ENCODE measurements at places on chromosomes 1 and 21.

DNA sequence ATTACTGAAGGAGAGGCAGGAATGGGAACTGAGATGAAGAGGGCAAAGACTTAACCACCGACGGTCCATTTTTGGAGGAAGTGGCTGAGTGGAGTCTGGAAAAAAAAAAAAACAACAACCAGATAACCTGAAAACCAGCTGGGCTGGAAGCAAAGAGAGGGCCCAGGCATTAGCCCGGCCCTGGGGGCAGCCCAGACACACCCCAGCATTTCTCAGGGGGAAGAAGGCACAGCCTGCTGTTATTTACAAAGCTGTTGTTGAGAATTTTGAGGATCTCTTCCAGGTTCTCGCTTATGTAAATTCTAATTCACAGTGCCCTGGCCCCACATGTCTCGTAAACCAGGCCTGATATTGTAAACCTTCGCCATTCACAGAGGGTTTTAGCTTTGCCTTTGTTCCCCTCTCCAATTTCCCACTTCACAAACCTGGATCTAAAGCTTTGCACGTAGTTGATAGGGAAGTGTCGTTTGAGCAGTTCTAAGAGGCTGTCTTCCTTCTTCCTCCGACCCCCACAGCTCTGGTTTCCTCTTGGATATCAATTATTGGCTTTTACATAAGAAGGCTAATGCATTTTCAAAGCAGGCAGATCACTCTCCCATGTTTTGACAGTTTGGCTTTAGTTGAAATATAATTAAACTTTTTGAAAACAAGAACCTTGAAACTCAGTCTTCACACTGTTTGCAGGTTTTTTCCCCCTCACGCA lies 161.8 kb upstream of the IRF2BP2 start:
- no peak for DNase-seq

DNA sequence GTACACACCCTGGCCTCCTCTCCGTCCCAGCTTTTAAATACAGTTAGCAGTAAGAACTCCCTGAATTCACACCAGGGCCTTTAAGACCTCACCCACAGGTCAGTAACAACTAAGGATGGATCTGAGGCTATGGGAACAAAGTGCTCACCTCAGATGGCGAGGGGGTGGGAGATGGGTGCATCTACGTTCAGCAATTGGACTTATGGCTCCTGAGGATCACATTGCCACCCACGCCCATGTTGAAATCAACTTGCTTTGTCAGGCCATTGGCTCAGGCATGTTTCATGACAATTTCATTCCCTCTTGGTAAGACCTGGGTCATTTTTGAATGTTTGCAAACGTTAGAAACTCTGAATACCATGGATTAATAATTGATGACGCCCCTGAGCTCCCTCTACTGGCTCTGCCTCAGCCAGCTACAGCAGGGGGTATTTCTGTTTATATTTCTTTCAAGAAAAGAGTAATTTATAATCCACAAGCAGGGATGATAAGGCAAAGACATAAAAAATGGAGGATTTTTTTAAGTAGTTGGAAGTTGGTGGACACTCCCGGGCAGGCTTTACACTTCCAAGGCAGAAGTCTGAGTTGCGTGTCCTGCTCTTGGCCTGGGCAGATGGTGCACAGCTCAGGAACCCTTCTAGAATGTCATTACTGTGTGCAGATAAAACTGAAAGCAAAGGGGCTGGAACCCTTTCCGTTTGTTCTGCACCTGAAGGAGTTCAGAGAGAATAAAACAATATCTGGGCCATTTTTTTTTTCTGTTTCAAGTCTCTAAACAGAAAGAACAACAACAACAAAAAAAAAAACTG lies 13.7 kb upstream of the LBR start:
- DNase-seq = no peak

GRCh38 chr1:174875306-174875705 lies 124.4 kb upstream of the CACYBP start:
- no peak for DNase-seq

DNA sequence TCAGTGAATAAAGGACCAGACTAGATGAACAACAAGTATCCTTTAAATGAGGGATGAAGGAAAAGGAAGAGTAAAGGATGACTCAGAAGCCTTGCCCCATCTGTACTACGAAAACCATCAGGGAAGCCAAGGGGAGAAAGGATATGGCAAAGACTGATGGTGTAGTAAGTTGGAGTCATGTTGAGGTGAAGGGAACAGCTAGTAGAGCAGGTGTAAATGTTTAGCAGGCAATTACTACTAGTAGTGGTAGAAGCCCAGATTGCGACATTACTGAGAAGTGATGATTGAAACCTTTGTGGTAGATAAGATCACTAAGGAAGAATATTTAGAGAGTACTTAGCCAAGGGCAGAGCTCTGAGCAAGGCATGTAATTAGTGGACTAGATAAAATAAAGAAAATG lies 84.0 kb downstream of the PHTF1 start:
- no peak for DNase-seq

DNA sequence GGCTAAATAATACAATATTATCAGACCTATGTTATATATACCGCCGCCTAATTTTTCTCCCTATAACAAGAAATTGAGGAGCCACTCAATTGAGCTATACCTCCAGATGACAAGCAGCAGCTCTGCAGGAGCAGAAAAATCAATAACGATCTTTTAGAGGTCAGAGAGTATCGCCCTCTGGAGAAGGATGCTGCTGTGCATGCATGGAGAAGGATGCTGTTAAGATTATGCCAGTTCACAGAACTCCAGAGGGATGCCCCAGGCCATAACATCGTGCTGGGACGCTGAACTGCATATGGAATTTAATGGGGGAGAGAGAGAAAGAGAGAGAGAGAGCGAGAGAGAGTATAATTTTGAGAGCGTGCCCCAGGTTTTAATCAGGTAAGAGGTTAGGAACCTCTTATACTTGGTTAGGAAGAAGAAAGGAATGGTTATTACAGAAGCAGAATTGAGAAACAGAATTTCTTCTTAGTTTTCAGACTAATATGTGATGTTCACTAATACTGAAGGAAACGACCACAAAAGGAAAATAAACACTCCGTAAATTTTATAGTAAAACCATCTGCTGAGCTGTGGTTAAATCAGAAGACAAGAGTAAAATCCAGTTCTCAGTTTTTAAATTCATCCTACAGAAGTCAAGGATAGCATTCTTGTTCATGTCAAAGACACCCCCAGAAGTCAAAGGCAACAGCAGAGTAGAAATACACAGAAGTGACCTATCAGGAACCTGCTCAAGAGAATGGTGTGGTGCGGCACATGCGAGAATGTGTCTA lies 111.1 kb downstream of the SMYD2 start:
- no peak for DNase-seq

All from stimulated activated CD4-positive, alpha-beta T cell treated with anti-CD3 and anti-CD28 coated beads, Interleukin-1b, Interleukin-23, amount 100 ng/mL, for 48 hours (primary cell).